Cortex of kidney (tissue), 1 donor: ENCODE measurements at places on chromosomes 5 and 9.

GRCh38 chr9:123488722-123489321 lies 132.8 kb downstream of the CRB2 start:
- no peak for DNase-seq

DNA sequence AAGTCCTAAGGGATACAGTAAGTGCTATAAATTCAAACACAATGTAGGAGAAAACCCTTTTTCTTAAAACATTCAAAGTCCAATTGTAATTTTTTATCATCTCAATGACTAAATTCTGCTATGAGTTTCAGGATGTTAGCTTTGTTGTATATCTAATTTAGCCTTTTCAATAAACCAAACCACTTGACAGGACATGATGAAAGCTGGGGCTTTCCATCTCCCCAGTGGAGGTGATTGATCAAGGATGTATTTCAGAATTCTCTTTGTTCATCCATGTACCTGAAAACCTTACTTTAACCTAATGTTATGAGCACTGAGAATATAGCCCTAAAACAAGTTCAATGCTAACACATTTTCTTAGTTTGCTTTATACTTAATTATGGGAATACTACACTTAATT lies 639.0 kb upstream of the ITGA1 start:
- no peak for DNase-seq

- no peak for DNase-seq
These were observed 127.5 kb downstream of the PPP2R2B start for GRCh38 chr5:146751054-146751453.

- no peak for DNase-seq
These were observed 110.8 kb downstream of the SMARCA2 start for GRCh38 chr9:2125906-2126305.

GRCh38 chr9:34500623-34501267 lies 22.0 kb downstream of the ENHO start:
- no peak for DNase-seq

DNA sequence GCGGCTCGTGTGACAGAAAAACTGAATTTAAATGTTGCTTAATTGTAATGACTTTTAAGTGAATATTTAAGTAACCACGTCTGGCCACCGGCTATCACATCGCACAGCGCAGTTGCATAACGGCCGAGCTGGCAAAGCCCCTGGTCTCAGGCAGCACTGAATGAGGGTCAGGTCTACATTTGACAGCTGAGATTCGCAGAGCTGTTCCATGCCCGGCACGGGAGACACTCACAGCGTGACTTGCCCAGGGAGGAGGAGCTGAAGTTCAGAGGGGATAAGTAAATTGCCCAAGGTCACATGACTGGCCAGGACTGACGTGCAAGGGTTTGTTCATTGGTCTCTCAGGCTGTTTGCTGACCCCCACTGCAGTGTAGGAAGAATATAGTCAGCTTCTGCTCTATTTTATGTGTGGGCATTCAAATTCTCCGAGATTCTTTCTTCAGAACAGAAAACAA lies 17.4 kb upstream of the COL5A1 start:
- no peak for DNase-seq

- DNase-seq = no peak
These were observed 11.9 kb downstream of the FBP2 start for GRCh38 chr9:94581728-94582127.

DNA sequence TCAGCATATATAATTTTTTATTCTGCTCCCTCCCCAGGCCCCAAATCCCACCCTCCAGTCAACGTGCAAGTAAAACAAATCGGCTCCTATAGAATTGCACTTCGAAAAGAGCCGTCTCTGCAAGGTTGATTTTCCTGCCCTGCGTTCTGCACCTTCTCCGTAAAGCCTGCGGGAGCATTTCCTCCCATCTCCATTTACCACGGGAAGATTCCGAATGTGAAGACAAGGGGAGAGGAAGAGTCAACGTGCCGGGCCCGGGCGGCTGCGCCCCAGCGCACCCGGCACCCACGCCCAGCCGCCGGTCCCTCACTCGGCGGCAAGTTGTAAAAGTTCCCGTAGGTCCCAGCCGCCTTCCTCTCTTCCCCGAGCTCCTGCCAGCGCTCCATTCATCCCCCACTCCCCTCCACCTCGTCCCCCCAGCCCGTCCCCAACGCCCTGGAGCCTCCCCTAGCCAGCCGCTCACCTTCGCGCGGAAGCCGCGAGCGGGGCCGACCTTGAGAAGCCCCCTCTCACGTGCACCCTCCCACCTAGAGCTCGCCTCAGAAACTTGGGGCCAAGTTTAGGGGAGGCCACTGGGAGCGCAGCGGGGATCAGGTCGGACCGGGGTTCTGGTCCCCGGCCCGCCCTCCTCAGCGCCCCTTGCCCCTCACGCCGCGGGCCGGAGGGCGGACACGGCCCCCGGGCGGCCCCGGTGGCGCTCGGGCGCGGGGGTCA lies 431 bp downstream of the BNC2 start:
- DNase-seq = no peak

- DNase-seq = no peak
These were observed 70.0 kb upstream of the RAD23B start for GRCh38 chr9:107213080-107213479.

DNA sequence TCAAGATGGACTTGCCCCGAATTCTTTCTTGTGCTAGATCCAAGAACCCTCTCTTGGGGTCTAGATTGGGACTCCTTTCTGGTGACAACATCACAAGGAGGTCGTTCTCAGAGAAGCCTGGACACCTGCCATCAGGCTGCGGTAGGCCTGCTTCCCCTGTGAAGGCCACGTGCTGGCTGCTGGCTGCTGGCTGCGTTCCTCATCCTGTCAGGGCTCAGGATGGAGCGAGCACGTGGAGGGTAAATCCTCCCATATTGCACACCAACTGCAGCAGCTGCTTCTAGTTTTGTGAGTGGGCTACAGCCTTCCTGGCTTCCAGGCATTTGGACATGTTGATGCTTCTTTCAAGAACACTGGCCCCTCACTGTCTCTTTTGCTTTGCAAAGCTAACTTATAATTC lies 95.6 kb downstream of the HSPA4 start:
- no peak for DNase-seq

- DNase-seq = no peak
These were observed 31.5 kb upstream of the PPP3R2 start for GRCh38 chr9:101626295-101626694.

DNA sequence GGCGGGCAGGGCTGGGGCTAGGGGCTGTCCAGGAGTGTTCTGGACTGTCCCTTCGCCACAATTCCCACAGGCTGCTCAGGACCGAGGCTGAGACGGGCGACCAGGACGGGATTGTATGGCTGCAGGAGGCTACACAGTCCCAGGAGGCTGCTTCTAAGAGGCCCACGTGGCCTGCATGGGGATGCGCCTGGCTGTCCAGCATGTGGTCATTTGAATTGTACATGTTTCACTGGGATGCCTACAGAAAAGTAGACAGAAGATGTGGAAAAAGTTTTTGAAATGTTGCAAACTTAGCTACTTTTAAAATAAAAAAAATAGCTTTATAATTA lies 32.6 kb upstream of the SPTLC1 start:
- no peak for DNase-seq
